ENCODE measurements at places on chromosomes 12 and 14. TPM values are rescaled to one million over a fixed set of nuclear protein-coding genes. Genes with fewer than 3 reads are reported as not detected.

The RERGL gene
- total RNA-seq: not detected

The PLEKHG7 gene
- total RNA-seq: not detected

The SERPINA3 gene
- not detected for total RNA-seq

- DNase-seq: no peak
Observed at GRCh38 chr12:120761519-120761934, 35.9 kb downstream of the ACADS start.

DNA sequence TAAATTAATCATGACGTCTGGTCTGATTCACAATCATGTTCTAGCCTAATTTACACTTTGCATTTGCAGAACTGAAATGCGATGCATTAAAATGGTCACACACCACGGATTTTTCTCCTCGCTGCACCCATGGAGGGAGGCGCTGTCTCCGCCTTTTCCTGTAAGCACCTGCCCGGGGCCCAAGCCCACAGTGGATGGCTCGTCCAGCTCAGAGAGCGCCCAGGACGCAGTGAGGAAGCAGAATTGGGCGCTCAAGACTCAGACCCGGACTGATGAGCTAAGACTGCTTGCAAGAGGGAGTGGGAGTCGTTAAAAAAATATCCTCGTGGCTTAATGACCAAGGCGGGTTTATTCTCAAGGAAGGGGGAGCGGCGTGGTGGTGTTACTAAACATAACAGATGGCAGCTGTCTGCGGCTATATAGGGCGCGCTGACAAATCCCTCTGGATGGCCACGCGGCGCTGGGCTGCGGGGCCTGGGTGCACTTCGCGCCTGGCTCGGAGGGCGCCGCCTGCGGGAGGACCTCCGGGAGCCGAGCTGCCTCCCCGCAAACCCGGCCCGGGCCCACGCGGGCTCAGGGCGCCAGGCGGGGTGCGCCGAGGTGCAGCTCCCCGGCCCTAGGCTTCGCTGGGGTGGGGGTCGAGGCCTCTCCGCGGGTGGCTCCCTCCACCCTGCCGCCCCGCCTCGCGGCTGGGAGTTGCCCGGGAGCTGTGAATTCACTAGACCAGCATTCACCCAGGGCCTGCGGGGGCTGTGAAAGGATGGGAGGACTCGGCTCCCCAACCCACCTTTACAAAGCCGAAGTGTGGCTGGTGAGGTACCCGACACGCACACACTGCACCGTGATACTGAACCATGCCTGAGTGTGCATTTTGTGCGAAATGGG, 78.7 kb downstream of the PPM1A start:
- DNase-seq: no peak

DNA sequence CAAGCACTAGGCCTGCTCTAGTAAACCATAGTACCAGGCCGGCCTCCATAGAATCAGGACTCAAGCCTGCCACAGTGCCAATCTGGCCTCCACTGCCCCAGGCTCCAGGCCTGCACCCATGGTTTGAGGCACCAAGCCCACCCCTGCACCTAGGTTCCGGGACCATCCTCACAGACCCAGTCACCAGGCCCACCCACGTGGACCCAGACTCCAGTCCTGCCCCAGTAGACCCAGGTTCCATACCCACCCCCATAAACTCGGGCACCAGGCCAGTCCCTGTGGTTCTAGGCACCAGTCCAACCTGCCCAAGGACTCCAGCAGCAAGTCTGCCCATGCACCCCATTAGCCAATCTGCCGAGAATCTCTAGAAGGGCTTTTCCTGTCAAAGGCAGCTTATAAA, 501.8 kb upstream of the TMPO start:
- no peak for DNase-seq

DNA sequence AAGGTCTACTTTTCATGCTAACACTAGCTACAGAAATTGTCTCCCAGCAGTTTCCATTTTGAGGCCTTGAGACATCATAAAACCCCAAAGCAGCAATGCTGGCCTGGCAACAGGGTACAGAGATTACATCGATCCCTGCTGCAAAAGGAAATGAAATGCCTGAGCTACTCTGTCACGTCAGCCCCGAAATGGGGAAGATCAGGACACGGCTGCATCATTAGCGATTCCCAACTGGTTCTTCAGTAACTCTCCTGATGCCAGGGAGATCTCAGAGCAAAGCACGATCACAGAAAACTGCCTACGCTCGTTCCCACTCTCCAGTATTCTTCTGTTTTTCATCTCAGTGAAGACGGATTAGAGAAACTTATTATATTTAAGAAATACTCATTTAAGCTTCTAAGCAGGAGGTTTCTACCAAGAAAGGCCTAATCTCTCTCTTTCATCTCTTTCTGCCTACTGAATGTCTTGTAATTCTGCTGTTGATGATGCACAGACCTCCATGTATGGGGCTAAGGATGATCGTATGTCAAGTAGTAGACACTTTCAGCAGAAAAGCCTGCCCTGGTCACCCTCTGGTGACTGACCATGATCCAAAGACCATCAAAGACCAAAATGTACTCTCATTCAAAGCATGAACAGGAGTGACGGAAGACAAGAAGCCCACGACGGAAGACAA, 168.5 kb downstream of the RIMBP2 start:
- no peak for DNase-seq

GRCh38 chr12:26845057-26845666, 12.2 kb upstream of the ITPR2 start:
- DNase-seq: no peak

DNA sequence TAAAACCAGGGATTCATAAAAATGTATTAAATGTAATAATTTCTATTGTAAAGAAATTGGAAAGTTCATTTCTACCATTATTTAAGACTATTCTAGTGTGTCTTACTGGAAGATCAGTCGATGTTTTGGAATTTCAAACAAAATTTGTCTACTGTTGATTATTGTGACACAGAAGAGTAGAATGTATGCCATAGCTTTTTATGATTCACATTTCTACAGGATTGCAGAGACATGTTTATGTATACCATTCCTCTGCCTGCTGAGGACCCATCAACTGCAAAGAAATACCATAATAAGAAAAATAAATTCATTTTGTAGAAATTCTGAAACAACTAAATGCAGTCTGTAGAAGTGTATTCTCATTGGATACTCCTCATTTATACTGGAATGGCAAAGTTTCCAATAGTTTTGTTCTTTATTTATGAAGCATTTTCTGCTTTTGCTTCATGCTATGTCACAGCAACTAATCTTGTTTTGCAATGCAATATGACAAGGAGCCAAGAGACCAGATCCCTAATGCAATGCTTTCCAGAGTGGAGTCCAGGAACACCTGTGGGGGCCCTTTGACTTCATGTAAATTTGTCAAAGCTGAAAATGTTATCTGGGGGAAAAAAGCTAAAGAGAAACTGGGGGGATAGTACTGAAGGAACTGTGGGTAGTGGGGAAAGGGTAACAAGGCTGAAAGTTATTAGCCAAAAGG, 172.9 kb upstream of the LRIG3 start:
- no peak for DNase-seq

Measured in T-helper 17 cell (primary cell).